ENCODE measurements at places on chromosomes 12 and 14.

DNA sequence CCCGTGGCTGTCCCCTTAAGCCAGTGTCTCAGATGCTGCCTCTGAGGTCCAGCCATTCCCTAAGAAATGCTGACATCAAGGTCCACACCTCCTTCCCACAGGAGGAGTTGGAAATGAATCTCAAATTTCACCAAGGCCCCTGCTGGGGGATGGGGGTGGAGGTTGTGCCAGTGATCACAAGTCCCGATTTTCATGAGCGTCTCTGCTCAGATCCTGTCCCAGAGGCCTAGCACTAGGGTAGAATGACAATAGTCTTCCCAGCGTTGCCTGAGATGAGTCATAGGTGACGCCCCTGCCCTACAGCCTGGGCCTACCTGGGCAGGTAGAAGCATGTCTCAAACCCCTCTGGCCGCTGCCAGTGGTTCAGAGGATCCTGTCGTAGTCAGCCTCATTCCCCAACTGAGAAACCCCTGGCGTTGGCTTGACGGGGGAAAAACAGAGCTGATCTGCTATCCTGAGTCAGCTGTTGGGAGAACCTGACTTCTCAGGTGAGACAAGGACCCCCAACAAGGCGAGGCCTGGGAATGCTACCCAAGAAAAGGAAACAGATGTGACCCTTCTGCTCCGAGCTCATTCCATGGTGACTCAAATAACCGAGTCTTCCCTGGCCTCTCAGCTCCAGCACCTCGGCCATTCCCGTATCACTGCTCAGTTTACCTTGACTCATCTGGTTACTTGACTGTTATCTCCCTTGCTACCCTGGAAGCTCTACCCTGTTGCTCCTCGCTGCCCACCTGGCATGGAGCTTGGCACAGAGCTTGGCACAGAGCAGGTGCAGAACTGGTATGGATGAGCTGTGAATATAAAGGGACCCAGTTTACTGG, 21.8 kb upstream of the SPPL3 start:
- no peak for DNase-seq

DNA sequence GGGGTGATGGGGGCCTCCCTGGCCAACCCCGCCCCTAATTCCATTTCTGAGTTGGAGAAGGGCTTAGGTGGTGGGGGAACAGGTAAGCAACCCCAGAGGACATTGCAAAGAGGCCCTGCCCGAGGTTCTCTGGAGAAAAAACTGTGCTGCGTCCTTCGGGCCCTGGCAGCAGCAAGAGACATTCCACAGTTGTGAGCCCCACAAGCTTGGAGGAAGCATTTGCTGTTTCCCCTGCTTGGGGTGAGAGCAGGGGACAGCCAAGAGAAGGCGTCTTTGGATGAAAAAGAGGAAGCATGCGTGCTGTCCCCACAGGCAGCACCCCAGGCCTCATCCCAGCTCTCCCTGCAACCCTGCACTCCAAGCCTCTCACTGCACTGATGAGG, 1.3 kb downstream of the BDKRB2 start:
- no peak for DNase-seq

- no peak for DNase-seq
Observed at GRCh38 chr12:39368891-39369290, 74.0 kb downstream of the KIF21A start.

- DNase-seq = peak; percentile 58
Observed at GRCh38 chr12:53990311-53991076, 5.5 kb downstream of the HOXC10 start.

DNA sequence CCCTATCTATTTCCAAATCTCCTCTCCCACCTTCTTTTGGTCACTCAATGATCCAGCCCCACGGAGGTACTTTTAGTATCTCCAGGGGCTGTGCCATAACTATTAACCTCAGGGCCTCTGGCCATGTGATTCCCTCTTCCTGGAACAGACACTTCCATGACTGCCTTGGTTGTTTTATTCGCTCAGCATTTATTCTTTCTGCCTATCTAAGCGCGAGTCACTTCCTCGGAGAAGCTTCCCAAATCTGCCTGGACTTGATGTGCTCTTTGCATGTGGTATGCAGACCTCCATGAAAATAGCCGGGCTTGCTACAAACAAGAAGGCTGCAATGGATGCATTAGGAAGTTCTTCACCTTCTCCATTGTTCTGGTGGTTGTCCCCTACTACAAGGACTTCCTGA, 939.0 kb upstream of the TMEM132C start:
- DNase-seq = no peak

GRCh38 chr12:108190529-108190928, 61.4 kb downstream of the WSCD2 start:
- no peak for DNase-seq

- DNase-seq = no peak
Observed at GRCh38 chr12:111954969-111955368, 58.0 kb downstream of the TMEM116 start.

- DNase-seq = peak; percentile 45
Observed at GRCh38 chr12:62621101-62621638, 154.5 kb downstream of the MON2 start.

DNA sequence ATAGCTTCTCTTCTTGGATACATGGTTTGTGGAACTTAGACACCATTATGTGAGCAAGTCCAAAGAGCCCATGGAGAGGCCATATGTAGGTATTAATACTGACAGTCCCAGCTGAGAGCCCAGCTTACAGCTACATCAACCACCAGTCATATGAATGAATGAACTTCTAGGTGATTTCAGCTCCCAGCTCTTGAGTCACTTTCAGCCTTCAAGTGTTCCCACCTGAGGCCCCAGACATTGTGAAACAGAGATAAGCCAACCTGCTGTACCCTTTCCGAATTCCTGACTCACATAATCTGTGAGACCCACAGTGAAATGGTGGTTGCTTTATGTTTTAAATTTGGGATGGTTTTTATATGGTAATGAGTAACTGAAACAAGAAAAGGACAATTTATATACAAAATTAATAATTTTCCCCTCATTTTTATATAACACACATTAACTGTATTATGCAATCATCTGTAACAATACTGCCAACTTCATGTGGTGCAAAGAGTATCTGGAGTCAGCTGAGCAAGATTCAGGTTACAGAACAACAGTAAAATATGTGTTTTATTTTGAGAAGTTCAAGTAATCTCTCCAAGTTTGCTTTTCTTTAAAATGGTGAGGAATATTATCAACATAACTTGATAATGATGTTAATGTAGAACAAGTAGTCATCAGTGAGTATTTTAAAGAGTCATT, 27.7 kb upstream of the FBXO33 start:
- DNase-seq = no peak

GRCh38 chr12:124032265-124032886, 59.4 kb downstream of the ZNF664 start:
- peak; percentile 18 for DNase-seq

DNA sequence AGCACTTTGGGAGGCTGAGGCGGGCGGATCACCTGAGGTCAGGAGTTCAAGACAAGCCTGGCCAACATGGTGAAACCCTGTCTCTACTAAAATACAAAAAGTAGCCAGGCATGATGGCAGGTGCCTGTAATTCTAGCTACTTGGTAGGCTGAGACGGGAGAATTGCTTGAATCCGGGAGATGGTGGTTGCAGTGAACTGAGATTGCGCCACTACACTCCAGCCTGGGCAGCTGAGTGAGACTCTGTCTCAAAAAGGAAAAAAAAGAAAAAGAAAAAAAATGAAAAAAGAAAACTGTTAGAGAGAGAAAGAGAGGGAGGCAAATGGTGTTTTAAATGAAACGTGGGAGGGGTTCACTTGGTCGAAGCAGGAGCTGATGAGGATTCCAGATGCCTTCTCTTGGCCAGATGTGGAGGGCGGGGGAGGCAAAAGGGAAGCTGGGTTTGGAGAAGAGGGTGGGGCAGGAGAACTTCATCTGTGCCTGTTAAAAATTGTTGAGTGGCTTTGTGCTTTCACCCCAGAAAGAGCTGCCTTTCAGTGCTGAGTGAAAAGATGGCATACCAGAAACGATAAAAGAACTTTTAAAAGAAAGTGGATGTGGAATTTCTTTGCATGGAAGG, 1.1 kb downstream of the EMP1 start:
- DNase-seq = no peak

DNA sequence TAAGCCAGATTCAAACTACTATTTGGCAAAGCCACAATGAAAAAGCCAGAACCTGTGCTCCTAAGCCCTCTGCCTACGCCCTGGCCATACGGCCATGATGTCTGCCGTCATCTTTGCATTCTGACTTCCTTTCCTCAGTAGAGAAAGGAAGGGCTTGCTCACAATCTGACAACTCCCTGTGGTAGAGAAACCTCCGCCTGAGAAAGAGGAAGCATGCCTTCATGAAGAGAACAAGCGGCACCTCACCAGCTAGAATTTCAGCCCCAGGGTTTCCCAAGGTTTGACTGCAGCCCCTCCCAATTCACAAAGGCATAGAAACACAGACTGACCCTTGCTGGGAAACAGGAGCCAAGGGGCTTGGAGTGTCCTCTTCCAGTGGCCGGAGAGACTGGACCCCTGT, 25.7 kb downstream of the TEP1 start:
- no peak for DNase-seq

DNA sequence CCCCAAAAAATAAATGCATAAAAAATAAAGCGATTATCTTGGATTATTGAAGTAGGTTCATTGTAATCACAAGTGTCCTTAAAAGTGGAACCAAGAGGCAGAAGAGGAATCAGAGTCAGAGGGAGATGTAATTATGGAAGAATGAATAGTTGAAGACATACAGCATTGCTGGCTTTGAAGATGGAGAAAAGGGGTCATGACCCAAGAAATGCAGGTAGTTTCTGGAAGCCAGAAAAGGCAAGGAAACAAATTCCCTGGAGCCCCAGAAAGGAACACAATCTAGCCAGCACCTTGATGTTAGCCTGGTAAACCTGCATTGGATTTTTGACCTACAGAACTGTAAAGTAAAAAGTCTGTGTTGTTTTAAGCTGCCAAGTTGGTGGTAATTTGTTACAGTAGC, 57.5 kb upstream of the PTGR2 start:
- no peak for DNase-seq

DNA sequence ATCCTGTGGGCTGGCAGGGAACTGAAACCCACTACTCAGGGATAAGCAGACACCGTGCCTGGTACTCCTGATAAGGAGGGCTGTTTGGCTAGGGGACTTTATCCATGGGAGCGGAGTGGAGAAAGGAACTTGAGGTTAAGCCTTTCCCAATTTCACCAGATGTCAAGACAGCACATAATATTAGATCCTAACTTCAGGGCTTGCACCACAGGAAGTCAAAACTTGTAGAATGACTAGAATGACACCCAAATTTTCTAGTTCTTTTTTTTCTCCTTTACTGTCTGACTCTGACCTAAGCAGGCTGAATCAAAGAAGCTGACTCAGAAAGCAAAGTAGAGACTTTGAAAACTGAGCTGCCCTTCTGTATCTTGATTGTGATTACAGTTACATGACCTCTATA, 7.1 kb upstream of the CGRRF1 start:
- DNase-seq = no peak

GRCh38 chr14:92560106-92560865, 46.7 kb downstream of the RIN3 start:
- no peak for DNase-seq

DNA sequence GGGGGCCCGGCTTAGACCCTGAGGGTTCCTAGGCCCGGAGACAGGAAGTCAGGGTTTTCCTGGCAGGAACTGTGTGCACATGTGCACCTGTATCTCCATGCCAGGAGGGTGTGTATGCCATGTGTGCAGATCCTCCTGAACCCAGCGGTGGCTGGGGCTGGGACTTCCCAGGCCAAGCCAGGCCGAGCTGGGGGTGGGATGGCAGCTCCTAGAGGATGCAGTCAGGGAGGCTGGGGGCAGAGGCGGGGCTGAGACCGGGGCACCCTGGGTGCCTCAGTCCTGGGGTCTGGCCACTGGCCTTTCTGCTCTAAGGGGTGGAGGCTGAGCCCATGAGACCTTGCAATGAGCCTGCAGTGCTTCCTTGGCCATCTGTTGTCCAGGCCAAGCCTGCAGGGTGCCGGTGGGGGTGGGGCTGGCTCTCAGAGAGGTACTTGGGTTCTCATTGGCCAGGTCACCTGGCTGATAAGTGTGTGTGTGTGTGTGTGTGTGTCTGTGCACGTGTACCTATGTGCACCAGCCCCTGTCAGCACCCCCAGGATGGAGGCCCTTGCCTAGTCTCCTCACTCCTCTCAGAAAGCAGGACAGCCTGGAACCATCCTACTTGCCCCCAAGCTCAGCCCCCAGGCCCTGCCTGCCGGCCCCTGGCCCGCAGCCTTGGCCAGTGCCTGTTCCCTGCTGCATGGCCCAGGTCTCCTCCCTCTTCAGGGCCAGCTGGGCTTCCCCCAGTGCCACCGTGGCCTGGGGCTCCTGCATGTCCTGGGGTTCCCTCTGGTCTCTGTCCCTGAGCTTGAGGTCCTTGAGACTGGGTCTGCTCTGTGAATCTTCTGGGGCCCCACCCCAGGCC, 10.6 kb upstream of the TNFAIP2 start:
- DNase-seq = no peak

- no peak for DNase-seq
Observed at GRCh38 chr14:99747582-99748330, 45.5 kb upstream of the EML1 start.

DNA sequence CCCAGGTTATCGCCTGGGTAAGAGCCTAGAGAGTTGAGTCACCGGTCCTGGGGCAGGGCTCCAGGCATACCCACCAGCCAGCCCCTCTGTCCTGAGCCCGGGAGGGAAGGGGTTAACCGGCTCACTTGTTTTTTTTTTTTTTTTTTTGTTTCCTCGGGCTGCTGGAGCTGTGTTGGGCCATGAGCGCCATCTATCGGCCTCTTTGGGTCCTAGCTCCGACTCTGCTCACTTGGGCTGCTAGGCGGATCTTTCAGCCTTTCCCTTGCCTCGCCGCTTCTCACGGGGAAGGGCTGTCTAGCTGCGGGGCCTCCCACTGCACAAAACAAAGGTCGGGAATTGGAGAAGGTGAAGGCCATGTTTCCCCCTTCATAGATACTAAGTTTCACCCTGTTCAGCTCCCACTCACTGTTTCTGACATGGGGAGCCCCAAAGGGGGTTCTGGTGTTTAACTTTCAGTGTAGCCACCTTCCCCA, 2.8 kb upstream of the SMUG1 start:
- DNase-seq = peak; percentile 92

DNA sequence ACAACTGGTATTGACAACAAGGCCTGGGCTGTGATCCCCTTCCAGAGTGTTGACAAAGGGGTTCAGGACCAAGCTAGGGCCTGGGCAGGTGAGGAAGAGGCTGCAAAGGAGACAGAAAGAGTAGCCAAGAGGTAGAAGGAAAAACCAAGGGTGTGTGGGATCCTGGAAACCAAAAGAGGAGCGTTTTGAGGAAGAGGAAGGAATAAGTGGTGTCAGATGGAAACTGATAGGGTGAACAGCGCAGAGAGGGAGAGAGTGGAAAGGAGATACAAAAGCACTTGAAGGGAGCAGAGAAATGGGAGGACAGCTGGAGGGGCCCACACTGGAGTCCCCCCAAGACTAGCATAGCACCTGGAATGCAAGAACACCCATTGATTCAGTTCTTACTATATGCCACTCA, 8.3 kb upstream of the HVCN1 start:
- DNase-seq = no peak

DNA sequence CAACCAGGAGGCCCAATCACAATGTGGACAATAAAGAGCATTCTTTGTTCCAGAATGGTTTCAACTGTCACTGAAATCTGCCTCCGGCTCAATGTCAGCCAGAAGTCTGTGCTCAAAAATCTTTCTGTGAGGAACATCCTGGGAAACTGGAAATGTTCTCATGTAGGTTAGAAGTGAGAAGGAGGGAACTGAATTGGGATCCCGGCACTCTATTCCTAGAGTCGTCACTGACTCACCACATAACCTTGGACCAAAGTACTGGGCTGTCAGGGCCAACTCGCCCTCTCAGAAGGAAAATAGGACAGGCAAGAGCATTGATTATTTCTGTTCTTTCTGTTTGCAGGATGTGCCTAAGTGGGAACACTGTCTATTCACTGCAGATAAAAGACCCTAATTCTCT, 57.6 kb downstream of the PRKAB1 start:
- DNase-seq = no peak

GRCh38 chr14:87233266-87233665, 759.7 kb downstream of the GALC start:
- no peak for DNase-seq

All from NCI-H1092 treated with DMSO at 0.1 percent for 48 hours (cell line).